ENCODE measurements at places on chromosomes 7 and 10. TPM values are rescaled to one million over a fixed set of nuclear protein-coding genes. Genes with fewer than 3 reads are reported as not detected.
A peak's percentile ranks its signal among the peaks of the same experiment; 100 is the strongest.

DNA sequence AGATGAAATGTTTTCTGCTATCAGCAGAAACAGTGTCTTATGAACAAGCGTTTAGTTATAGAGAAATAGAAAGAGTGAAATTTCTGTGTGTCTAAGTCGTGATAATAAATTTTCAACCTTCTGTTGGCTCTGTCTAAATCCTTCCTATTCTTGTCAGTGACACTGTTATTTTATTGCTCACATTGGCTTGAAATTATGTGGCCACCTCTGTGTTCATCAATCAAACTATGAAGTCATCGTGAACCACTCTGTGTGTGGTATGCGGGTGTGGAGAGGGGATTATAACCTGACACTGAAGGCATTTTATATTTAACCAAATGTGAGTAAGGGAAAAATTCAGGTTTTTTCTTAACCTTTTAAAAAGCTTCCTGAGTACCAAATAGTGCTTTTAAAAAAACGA lies 12.3 kb downstream of the AOAH start:
- no peak overlapping the region for H3K27ac ChIP-seq
- no peaks in the 10 kb centered on the region for H3K36me3 ChIP-seq
- no peak for DNase-seq
- no peak overlapping the region for H3K4me3 ChIP-seq

GRCh38 chr10:132932461-132933307 lies 9.7 kb downstream of the CFAP46 start:
- no peaks in the 10 kb centered on the region for H3K27me3 ChIP-seq
- no peak overlapping the region for H3K27ac ChIP-seq
- DNase-seq, result no peak
- no peaks in the 10 kb centered on the region for H3K4me1 ChIP-seq

- no peak for DNase-seq
- H3K27me3 ChIP-seq, result no peaks in the 10 kb centered on the region
Observed at GRCh38 chr10:50416181-50416824, 165.0 kb upstream of the ASAH2 start.

- no peaks in the 10 kb centered on the region for H3K36me3 ChIP-seq
- no peak for DNase-seq
- H3K4me3 ChIP-seq, result no peak overlapping the region
- H3K27ac ChIP-seq, result no peak overlapping the region
Observed at GRCh38 chr7:106560482-106560881, 100.5 kb downstream of the CCDC71L start.

DNA sequence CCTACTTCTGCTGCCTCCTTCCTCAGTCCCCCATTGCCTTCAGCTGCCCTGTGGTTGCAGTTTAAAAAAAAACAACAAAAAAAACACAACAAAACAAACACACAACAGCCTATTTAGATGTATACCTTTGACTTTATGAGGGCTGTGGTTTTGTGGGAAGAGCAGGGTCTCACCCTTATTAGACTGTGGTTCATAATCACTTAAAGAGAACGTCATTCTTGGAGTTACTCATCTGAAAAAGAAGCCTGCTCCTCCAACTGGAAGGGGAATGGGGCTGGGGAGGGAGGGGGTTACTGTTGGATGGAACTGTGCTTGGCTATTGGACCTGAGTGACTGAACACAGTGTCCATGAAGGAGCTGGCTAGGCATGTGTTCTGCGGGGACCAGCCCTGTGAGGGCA lies 48.1 kb downstream of the SDK1 start:
- no peak for DNase-seq
- H3K27me3 ChIP-seq, result no peaks in the 10 kb centered on the region
- no peak overlapping the region for H3K4me3 ChIP-seq
- no peaks in the 10 kb centered on the region for H3K36me3 ChIP-seq
- H3K4me1 ChIP-seq, result no peaks in the 10 kb centered on the region

GRCh38 chr10:90180886-90181691 lies 479.7 kb downstream of the KIF20B start:
- no peak overlapping the region for H3K27ac ChIP-seq
- no peak overlapping the region for H3K4me3 ChIP-seq
- no peaks in the 10 kb centered on the region for H3K4me1 ChIP-seq
- H3K27me3 ChIP-seq, result no peaks in the 10 kb centered on the region
- no peak for DNase-seq

DNA sequence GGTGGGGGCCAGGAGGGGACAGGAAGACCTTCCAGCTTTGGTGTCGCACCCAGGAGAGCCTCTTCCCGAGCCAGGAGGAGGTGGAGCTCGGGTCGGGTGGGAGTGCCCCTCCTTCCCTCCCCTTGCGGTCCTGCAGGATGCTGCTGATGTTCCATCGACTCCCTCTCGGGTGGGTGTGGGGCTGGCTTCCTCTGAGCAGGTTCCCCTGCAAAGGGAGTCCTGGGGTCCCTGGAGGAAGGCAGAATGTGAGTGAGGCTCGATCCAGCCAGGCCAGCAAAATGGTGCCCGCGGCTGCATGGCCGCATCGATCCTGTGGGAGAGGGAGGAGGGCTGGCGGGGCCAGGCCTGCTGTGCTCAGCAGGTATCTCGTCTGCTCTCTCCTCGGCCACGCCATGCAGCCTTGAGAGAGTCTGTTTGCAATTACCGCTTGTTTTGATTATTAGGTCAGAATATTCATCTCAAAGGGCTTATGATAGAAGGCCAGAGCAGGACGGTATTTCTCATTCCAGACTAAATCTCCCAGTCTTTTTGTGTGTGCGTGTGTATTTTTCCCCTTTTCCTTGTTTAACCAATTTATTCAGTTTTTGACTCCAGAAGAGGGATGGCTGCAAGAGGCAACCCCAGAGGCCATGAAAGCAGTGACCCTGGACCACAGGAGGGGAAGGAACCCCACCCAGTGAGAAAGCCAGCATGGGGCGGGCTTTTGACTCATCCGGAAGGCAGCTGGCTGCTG lies 137.3 kb upstream of the ZMIZ1 start:
- H3K4me3 ChIP-seq, result no peak overlapping the region
- H3K4me1 ChIP-seq, result no peaks in the 10 kb centered on the region
- no peak overlapping the region for H3K27ac ChIP-seq
- H3K36me3 ChIP-seq, result no peaks in the 10 kb centered on the region
- DNase-seq, result no peak

DNA sequence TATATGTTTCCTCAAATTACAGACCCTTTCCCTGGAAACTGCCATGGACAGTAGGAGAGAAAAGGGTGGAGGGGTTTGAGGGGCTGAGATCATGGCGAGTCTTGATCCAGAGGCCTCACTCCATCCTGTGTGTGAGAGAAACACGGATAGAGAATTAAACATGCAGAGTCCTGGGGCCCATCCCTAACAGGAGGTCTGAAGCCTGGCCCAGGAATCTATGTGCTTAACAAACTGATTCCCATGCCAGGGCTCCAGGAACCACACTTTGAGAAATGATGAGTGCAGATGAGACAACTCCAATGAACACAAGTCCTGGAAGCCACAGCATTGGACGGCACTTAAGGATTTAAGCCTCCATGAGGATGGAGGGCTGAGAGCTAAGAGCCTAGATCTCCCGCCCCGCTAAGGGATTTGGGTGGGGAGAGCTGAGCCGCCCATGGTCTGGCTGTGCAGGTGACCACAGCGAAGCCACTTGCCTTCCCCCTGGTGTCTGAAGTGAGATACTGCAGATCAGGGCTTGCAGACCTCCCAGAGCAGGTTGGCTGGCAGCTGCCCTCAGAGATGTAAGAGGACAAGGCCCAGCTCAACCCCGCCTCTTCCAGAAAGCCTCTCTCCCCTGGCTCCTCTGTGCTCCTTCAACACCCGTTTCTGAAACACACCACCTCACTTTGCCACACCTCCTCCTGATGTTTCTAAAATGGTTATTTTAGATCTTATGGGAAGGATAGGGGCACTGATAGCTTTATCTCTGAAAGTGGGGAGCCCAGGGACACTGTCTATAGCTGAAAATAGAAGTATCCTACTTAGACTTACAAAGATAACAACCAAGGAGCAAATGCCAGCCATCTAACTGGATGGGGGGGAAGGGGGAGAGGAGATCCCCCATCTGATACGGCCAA lies 24.8 kb upstream of the EIF5AL1 start:
- H3K36me3 ChIP-seq, result no peaks in the 10 kb centered on the region
- H3K4me3 ChIP-seq, result no peak overlapping the region
- H3K4me1 ChIP-seq, result peaks cover 11% of the 10 kb centered on the region

DNA sequence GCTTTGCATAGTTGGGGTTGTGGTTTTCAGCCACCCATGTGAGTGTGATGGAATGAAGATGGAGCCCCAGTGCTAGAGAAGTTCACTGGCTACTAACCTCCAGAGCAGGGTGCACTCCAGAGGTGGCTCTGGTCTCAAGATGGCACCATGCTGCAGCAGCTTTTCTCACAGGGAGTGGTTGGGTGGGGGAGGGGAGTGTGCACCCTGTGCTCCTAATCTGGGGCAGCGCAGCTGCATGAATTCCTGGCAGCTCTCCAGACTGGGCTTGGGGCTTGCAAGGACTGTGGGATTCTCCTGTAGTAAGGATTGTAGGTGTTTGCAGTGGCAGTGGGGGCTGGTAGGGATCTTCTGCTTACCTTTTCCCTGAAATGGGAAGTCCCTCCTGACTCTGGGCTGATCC lies 23.7 kb downstream of the PHTF2 start:
- no peaks in the 10 kb centered on the region for H3K27me3 ChIP-seq
- H3K4me1 ChIP-seq, result no peaks in the 10 kb centered on the region
- H3K36me3 ChIP-seq, result no peaks in the 10 kb centered on the region
- H3K27ac ChIP-seq, result no peak overlapping the region
- H3K4me3 ChIP-seq, result no peak overlapping the region
- no peak for DNase-seq

DNA sequence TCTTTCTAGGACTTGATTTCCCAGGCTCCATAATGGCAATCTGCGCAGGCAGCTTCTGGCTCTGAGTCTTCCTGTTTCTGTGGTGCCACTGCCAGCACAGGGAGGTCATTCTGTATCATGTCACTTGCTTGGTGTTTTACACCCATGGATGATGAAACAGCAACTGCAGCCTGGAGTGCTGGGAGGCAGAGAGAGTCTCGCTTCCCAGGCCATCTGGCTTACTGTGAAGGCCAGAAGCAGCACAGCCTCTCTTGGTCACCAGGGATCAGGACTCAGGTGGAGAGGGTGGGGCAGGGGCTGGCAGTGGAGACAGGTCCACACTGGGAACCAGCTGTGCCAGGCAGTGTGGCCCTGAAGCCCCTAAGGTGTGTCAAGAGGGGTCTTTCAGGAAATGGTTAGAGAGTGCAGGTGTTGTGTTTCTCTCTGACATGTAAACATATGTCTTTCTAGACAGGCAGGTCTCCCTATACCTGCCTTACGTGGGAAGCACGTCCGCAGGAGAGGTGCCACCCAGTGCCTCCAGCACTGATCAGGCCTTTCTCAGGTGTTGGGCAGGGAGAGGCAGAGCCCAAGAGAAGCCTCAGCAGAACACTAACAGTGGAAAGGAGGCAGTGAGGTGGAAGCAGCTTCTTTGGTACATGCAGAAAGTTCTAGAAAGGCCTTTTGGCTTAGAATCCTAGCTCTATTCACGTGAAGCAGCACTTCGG lies 71.4 kb downstream of the INSIG1 start:
- H3K27me3 ChIP-seq, result peaks cover 48% of the 10 kb centered on the region
- H3K27ac ChIP-seq, result no peak overlapping the region
- no peak overlapping the region for H3K4me3 ChIP-seq
- no peaks in the 10 kb centered on the region for H3K4me1 ChIP-seq

DNA sequence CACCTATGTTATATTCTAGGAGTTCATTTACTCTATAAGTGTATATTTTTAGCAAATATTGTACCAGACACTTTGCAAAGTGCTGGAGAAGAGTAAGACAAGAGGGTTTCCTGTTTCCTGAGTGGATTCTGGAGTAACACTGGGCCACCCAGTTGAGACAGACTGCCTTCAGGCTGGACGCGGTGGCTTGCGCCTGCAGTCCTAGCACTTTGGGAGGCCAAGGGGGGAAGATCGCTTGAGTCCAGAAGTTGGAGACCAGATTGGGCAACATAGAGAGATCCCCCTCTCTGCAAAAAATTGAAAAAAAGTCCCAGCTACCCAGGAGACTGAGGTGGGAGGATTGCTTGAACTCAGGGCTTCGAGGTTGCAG lies 772 bp upstream of the ZSCAN25 start:
- H3K36me3 ChIP-seq, result peaks cover 29% of the 10 kb centered on the region
- no peak overlapping the region for H3K27ac ChIP-seq
- no peak for DNase-seq
- H3K4me1 ChIP-seq, result peaks cover 16% of the 10 kb centered on the region
- H3K4me3 ChIP-seq, result no peak overlapping the region
- no peaks in the 10 kb centered on the region for H3K27me3 ChIP-seq

DNA sequence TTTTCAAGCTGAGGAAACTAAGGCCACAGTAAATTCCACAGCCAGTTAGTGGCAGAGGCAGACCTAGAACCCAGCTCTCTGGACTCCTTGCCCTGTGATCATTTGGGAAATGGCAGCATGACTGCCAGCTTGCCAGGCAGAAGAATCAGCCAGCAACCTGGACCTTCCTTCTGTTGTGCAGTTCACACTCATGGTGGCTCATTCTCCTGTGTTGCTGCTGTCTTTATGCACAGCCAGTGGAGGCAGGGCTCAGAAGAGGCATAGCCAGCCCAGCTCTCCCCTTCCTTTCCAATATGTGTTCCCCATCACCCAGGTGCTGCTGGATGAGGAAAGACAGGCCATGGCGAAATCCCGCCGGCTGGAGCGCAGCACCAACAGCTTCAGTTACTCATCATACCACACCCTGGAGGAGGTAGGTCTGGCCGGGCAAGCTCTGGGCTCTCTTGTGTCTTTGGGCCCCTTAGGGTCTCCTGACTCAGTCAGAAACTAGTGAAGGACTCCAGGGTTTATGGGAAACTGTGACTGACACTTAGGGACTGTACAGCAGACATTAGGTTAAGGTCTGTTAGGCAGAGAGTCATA lies 14.8 kb downstream of the CPA5 start:
- no peaks in the 10 kb centered on the region for H3K27me3 ChIP-seq
- peaks cover 3% of the 10 kb centered on the region for H3K4me1 ChIP-seq
- no peak for DNase-seq
- no peaks in the 10 kb centered on the region for H3K36me3 ChIP-seq

GRCh38 chr10:83750604-83751003 lies 388.7 kb upstream of the GHITM start:
- no peak overlapping the region for H3K4me3 ChIP-seq
- H3K27ac ChIP-seq, result no peak overlapping the region
- DNase-seq, result no peak
- H3K36me3 ChIP-seq, result no peaks in the 10 kb centered on the region
- no peaks in the 10 kb centered on the region for H3K27me3 ChIP-seq
- H3K4me1 ChIP-seq, result no peaks in the 10 kb centered on the region

GRCh38 chr7:50335795-50336754 lies 31.6 kb downstream of the IKZF1 start:
- peak; percentile 88 for DNase-seq
- peaks cover 62% of the 10 kb centered on the region for H3K36me3 ChIP-seq
- peak overlapping the region; percentile 2 for H3K4me3 ChIP-seq
- peak overlapping the region; percentile 90 for H3K27ac ChIP-seq
- no peaks in the 10 kb centered on the region for H3K27me3 ChIP-seq

GRCh38 chr7:108503112-108504026 lies 22.6 kb downstream of the PNPLA8 start:
- H3K27ac ChIP-seq, result no peak overlapping the region
- no peak overlapping the region for H3K4me3 ChIP-seq
- no peaks in the 10 kb centered on the region for H3K4me1 ChIP-seq
- H3K27me3 ChIP-seq, result no peaks in the 10 kb centered on the region

SLC13A4 gene
- total RNA-seq, result 0.05 TPM

GPC2 gene
- total RNA-seq, result 11.2 TPM

GTF2IRD1 gene
- 4.7 TPM for total RNA-seq

FLNC gene
- total RNA-seq, result 0.71 TPM

NPY4R gene
- 0.05 TPM for total RNA-seq

TAS2R3 gene
- total RNA-seq, result 0.52 TPM

CFAP69 gene
- 0.47 TPM for total RNA-seq

Data from thymus (tissue), 14 donors.